ENCODE measurements at places on chromosomes 11 and 22.
A peak's percentile ranks its signal among the peaks of the same experiment; 100 is the strongest.

DNA sequence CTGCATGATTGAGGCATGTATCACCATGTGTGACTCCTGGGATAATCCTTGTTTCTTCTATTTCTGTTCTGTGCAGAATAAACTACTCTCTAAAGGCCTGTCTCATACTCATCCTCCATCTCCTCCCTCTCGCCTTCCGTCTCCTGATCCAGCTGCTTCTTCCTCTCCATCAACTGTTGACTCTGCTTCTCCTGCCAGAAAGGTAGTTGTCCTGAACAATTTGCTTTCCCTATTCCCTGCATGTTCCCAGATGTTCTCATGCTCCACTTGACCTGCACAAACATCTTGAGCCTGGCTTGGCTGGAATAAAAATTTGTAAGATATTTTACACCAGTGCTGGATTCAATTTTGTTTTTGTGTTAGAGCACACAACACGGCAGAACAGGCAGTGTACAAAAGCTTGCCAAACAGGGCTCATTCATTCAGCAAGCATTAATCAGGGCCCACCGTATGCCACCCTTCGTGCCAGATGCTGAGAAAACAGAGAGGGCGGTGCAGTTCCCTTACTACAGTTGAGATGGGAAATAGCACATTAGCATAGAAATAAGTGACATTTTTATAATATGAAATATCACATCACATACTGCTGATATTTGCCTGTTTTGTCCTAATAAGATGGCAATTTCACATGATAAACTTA lies 133.3 kb upstream of the PARVA start:
- DNase-seq = no peak

DNA sequence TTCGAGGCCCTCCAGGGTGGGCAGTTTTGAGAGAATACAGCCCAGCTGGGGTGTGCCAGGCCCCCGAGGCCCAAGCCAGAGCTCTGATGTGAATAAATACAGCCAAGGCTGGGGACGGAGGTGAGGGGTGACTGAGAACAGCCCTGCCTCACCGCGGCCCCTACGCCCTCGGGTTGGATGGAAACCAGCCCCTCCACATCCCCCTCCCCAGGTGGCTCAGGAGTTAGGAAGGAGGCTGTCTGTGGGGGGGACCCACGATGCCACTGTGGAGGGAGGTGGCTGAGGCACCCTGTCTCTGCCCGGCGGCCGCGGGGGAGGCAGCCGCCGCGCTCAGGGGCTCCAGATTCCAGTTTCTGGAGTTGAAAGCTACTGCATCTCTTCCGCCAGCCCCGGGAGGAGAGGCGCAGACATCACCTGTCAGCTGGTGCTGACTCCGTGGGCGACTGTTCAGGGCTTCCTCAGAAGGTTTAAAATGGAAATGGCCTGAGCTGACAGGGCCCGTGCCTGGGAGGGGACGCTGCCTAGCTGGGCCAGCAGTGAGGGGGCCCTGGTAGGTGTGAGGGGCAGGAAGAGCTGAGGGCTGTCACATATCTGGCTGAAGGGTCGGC lies 1.4 kb downstream of the FLRT1 start:
- DNase-seq = no peak

DNA sequence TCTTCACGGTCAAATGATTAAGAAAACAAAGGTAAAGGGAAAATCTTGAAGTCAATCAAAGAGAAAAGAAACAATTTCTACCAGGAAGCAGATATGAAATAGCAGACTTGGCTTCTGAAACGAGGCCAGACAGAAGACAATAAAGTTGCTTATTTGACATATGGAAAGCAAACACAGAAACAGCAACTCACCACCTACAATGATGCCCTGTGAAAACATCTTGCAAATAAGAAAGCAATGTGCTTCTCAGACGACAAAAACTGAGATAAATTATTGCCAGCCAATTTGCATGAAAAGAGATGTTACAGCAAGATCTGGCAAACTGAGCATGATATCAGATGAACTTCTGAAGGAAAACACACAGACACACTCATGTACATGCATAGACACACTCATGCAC lies 45.9 kb upstream of the CTSC start:
- no peak for DNase-seq

DNA sequence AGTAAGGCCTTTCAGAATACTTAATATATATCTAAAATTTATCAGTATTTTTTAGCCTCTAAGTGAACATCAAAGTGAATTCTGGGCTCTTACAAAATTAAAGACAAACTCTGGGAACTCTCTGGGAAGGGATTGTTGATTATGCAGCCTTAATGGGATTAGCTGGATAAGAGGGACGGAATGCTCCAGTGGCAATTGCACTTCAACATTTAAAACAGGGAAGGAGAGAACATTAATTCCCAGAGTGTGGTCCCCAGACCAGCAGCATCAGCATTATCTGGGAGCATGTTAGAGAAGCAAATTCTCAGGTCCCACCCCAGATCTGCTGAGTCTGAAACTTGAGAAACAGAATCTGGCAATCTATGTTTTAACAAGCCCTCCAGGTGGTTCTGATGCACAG lies 46.5 kb downstream of the POLD3 start:
- DNase-seq = no peak

DNA sequence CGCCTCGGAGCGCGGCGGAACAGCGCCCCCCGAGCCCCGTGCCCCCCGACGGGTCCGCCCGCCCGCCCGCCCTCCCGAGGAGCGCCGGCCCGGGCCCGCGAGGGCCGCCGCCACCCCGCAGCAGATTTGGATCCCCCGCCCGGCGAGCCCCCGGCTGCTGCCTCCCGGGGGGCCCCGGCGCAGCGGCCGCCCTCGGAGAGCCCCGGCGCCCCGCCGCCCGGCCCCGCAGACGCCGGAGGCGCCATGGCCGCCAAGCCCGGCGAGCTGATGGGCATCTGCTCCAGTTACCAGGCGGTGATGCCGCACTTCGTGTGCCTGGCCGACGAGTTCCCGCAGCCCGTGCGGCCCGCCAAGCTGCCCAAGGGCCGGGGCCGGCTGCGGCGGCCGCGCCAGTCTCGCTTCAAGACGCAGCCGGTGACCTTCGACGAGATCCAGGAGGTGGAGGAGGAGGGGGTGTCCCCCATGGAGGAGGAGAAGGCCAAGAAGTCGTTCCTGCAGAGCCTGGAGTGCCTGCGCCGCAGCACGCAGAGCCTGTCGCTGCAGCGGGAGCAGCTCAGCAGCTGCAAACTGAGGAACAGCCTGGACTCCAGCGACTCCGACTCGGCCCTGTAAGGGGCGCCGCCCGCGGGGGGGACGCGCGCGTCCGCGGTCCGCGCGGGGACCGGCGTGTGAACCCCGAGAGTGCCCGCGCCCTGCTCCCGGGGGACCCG lies 380 bp downstream of the C11orf96 start:
- peak; percentile 45 for DNase-seq

DNA sequence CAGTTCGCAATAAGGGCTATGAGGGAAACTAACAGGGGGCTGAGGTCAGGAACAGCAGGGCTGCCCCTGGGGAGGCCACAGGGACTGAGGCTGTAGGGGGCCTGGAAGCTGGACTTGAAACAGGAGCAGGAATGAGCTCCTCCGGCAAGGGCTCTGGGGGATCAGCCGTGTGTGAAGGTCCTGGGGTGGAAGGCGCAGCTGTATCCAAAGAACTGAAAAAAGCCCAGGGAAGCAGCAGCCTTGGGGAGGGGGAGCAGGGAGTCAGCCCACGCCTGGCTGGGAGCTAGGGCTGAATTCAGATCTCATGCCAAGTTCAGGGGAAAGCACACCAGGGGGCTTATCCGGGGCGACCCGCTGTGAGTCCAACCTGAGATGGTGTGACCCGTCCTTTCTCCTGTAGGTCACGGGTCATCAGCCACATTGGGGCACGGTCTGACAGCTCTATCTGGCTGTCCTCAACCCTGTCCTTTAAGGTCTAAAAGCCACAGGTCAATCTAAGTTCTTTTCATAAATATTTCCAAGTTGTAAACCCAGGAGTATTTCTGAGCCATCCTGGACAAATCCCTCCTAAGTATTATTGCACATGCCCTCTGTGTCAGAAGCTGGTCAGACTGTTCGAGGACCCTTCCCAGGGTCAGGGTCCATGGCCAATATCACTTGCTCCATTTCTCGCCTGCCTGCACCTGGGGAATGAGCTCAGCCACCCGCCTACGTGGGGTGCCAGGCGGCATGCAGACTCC lies 18.0 kb downstream of the TP53AIP1 start:
- no peak for DNase-seq

DNA sequence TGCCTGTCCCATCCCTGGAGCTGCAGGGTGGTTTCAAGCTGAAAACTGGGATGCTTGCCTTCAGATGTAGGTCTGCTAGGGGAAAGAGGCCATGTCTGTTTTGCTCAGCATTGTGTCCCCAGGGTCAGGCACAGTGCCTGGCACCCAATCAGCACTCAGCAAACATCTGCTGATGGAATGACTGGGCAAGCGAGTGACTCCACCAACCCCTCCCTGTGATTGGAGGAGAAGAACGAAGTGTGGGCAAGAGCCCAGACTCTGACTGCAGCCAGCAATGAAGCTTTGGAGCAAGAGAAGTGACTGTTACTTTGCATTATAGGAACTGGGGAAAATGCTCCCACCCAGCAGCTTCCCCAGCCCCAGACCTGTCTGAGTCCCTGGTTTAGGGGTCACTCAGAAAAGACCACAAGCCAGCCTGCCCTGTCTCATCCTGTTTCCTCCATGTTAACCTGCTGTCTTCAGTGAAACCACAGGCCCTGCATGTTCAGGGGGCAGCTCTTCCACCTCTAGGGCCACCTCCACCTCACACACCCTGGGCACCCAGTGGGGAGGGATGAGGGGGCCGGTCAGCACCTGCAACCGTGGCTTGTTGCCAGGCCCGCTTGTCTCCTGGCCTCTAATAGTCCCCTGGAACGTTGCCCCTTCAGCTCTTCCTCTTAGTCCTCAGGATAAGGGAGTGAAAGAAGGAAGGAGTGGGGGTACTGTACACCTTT lies 147.4 kb downstream of the TRIM29 start:
- DNase-seq = no peak

DNA sequence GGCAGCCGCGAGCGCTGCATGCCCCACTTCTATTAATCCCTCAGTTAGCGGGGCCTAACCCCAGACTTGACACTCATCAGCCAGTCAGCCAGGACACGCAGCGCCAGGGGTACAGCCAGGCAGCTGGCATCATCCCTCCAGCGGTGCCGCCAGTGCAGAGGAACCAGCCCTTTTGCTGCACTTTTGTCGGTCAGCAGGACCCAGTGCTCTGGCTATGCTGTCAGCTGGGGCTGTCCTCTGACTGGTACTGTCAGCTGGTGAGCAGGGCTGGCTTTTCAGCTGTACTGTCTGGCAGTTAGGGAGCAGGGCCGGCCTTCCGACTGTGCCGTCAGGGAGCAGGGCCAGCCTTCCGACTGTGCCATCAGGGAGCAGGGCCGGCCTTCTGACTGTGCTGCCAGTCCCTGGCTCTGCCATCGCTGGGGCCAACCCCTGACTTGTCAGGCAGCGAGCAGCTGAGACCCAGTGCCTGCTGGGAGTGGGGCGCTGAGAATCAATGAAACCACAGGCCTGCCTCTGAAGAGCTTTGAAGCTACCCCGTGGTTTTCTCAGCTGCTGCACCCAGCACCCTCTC lies 115.4 kb downstream of the KIAA1671 start:
- no peak for DNase-seq

GRCh38 chr11:133939558-133939957 lies 17.2 kb downstream of the IGSF9B start:
- DNase-seq = no peak

DNA sequence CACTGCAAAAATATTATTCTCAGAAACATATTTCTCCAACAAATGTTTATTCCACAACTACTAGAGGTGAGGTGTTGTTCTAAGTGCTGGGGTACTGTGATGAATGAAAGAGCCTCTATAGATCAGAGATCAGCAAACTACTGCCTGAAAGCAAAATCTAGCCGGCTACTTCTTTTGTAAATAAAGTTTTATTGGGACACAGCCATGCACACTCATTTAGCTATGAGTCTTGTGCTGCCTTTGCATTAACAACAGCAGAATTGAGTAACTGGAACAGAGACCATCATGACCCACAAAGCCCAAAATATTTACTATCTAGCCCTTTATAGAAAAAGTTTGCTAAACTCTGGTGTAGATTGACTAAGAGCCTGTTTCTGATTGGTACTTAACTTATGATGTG lies 37.1 kb upstream of the CRYBB3 start:
- no peak for DNase-seq

DNA sequence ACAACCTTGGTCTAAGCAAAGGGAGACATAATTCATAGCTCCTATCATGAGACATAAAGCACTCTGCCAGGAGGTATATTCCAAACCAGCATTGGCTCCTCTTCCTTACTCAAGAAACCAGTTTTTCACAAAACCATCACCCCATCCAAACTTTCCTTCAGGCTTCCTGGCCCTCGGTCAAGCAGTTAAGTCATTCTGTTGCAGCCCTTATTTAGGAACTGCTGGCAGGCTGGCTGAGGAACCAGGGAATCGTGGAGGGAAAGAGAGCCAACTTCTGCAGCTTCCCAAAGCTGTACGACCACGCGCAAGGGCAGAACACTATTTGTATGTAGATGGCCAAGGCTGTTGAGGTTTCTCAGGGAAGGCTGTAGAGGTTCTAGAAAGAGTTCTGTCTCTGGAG lies 680 bp downstream of the IFT46 start:
- DNase-seq = no peak

GRCh38 chr11:71310184-71310583 lies 57.8 kb upstream of the SHANK2 start:
- no peak for DNase-seq

DNA sequence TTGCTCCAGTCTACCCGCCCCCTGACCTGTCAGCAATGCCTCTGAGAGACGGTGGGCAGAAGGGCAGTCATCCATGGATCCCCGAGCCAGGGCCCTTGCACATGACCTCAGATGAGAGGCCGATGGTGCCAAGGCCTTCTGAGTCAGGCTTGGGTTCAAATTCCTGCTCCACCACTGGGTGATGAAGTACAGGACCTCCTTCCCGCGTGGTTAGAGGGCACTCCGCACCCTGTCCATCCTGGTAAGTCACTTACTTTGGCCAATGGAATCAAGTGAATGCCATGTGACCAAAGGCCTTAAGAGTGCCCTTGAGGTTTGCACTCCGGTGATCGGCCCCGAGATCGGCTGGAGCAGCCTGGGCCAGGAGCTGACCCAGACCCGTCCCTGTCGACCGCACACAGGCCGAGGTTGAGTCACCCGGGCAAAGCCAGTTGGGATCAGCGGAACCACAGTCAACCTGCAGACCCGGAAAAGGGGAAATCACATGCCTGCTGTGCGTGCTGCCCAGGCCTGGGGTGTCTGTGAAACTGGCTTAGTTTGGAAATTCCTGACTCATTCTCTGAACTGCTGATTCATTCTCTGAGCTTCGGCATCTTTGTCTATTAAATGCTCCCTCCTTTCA lies 48.9 kb downstream of the RTL6 start:
- DNase-seq = peak; percentile 87

GRCh38 chr22:50102946-50103345 lies 13.1 kb downstream of the MOV10L1 start:
- DNase-seq = peak; percentile 50

DNA sequence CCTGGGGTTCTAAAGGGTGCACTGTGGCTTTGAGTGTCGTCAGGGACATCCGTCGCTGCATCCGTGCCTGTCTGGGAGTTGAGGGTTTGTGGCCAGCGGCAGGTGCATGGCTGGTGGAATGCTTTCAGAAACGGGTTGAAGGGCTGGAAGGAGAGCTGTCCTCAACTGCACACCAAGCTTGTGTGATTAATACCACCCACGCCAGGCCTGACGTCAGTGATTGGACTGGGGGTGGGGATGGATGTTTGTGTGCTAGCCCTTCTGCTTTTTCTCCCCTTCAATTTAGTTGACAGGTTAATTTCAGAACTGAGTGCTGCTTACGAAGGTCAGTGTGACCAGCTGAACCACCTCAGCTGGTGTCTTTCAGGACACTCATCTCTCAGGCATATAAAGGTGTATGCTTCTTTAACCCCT lies 3.2 kb upstream of the GAB2 start:
- peak; percentile 98 for DNase-seq

Data from suppressor macrophage (primary cell).